Right renal pelvis (tissue), 4 donors: ENCODE measurements at places on chromosomes 11 and 22.

DNA sequence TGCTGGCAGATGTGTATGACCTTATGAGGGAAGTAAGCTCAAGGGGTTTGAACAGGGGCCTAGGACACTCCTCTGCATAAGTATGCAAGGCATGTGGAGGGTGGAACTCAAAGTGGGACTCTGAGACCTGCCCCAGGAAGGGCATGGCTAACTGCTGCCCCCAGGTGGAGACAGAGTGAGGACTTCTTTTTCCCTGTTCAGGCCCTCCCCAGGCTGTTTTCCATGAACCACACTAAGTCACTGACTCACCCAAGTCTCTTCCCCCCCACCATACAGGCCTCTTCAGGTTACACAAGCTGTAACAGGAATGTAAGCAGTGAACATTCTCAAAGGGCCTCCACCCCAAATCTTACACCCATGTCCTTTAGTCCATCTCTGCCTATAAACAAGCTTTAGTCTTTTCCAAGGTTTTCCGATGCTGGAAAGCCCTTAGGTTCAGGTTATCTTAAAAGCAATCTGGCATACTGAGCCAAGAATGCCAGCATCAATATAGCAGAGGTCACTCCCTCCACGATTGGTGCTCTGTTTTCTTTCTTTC lies 13.1 kb downstream of the EEF1G start:
- DNase-seq: no peak

DNA sequence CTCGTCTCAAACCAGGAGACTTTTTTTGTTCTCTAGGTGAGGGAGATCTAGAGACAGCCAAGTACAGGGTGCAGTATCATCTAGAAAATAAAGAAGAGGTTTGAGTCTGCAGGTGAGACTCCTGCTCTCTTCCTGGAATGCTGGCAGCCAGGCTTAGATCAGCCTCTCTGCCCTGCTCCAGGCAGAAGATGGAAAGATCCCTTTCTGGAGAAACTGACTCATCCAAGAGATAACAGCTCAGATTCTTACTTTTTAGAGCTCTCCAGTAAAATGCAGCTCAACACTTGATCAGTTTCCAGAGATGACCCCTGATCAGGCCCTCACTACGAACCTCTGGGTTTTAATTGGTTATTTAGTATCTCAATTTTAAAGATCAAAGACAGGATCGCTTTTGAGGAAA lies 44.6 kb upstream of the EHF start:
- DNase-seq: no peak

- DNase-seq: peak; percentile 49
Observed at GRCh38 chr11:13343931-13344717, 66.5 kb downstream of the BMAL1 start.

GRCh38 chr11:96242191-96242847 lies 100.7 kb downstream of the MAML2 start:
- no peak for DNase-seq

GRCh38 chr11:78424334-78425270 lies 7.0 kb upstream of the GAB2 start:
- DNase-seq: no peak

- no peak for DNase-seq
Observed at GRCh38 chr11:95296165-95296564, 65.2 kb upstream of the SESN3 start.

DNA sequence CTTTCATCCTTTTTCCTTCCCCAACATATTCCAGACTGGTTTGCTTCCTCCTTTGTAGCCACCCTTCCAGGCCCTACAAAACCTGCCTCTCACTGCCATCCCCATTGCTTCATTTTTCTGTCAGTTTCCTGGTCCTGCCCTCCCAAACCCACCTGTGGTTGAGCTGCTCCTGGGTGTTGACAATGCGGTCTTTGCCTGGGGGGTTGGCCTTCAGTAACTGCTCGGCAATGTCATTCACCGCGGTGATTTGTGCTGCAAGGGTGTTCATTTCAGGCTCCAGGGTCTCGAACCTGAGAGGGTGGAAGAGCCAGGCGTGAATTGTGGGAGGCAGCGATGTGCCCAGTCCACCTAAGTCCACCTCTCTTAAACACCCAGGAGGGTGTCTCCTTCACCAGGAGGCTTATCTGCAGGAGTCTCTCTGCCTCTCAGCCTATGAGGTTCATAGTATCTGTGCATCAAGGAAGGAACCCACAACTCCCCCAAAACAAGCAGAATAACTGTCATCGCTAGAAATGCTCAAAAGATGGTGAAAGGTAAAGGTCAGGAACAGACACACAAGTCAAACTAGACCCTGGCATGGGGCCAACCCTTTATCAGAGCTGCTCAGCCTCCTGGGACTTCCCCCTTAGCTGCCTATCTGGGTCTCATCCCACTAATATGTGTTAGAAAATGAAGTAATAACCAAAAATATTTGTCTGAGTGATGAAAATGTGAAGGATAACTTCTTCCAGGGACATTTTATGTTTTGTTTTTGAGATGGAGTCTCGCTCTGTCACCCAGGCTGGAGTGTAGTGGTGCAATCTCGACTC lies 23.9 kb upstream of the RBM4B start:
- no peak for DNase-seq

DNA sequence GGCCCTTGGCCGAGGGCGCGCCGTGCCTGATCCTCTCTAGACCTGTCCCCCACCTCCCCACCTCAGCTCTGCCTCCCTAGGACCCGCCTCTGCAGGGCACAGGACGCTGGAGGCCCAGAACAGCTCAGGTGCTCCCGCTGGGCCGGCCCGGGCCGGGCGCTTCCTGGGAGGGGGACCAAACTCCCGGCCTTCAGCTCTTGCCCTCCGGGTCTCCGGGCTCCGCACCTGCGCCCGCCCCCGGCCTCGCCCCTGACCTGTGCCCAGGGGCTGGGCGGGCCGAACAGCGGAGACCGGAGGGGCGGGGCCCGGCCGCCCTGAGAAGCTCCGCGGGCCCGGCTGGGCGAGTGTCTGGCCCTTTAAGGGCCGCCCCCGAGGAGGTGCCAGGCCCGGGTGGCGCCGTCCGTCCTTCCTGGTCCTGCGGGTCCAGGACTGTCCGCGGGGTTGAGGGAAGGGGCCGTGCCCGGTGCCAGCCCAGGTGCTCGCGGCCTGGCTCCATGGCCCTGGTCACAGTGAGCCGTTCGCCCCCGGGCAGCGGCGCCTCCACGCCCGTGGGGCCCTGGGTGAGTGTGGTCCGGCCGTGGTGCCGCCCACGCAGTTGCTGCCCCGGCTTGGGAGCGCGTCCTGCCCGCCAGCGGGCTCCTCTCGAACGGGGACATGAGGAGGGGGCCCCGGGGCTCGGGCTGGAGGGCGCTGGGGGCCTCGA lies at the start of gene SSH3:
Gene SSH3, plus strand, starts transcription at position 399 of the 703 bp plus-strand sequence. Its CDS starts 96 bp downstream, at position 495.
- DNase-seq: no peak

GRCh38 chr11:66459138-66459778 lies 7.4 kb upstream of the PELI3 start:
- DNase-seq: no peak

GRCh38 chr11:114395736-114396135 lies 4.6 kb downstream of the C11orf71 start:
- DNase-seq: no peak

DNA sequence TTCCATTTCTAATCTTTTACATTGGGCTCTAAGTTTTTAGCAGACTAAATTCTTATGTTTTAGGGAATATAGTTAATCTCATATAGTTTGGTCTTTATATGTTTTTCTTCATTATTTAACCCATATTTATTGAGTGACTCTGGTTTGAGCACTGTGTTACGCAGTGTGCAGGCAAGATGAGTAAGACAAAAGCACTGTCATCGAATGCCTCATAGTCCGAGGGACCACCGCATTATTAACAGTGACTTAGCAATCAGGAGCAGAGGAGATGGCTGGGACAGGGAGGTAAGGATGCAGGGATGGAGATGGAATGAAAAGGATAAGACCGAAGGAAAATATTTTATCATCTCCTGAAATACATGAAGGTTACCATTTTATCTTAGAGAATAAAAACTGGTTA lies 65.2 kb upstream of the CTSC start:
- DNase-seq: no peak

GRCh38 chr11:10646681-10647355 lies 46.7 kb downstream of the IRAG1 start:
- no peak for DNase-seq

DNA sequence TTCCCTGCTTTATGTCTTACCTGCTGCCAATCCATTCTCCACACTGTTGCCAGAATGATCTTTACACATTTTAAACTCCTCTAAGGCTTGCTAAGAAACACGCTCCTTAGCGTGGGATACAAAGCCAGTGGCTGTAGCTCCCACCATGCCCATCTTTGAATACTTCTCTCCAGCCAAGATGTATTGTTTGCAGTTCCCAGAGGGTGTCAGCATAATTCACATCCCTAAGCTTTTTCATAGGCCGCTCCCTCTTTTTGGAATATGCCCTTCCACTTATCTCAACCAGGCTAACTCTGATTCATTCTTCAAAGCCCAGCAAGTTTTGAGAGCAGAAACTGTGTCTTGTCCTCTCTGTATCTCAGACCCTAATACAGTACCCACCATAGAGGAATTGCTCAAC lies 8.1 kb upstream of the UPK2 start:
- DNase-seq: no peak

DNA sequence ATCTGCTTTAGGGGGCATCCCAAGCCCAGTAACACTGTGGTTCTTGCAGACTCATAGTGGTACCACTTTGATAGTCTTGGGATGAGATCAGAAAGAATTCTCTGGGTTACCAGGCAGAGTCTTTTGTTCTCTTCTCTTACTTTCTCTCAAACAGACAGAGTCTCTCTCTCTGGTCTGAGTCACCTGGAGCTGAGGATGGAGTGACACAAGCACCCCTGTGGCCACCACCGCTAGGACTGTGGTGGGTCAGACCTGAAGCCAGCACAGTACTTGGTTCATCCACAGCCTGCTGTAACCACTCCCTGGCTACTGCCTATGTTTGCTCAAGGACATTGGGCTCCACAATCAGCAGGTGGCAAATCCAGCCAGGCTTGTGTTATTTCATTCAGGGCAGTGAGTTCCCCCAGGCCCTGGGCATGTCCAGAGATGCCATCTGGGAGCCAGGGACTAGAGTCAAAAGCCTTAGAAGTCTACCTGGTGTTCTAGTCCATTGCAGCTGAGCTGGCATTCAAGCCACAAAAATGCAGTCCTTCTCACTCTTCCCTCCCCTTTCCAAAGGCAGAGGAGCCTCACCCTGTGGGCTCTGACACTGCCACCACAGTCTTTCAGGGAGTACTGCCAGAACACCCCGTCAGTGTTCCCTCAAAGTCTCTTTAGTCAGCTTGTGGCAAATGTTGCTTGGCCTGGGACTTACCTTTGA lies 29.9 kb downstream of the ENDOD1 start:
- DNase-seq: no peak

DNA sequence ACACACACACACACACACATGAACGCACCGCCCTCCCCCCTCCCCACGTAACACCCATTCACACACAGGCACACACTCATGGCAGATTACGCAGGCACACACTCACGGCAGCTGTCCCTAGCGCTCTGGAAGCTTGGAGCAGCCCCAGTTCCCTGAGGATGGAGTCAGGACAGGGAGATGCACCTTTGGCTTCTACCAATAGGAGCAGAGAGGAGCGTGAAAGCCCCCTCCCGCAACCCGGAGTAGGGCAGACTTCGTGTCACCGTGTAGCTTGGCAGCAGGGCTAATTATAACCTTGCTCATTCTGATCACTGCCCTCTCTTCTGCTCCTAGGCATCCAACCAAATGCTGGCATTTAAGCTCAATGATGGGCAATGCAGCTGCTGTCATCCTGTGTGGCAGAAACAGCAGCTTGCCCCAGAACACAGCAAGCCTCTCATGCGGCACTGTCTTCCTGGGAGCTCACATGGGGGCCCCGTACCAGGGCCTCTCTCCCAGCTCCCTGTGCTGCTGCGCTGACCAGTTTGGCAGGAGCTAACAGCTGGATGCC lies 31.9 kb downstream of the ANKK1 start:
- no peak for DNase-seq

DNA sequence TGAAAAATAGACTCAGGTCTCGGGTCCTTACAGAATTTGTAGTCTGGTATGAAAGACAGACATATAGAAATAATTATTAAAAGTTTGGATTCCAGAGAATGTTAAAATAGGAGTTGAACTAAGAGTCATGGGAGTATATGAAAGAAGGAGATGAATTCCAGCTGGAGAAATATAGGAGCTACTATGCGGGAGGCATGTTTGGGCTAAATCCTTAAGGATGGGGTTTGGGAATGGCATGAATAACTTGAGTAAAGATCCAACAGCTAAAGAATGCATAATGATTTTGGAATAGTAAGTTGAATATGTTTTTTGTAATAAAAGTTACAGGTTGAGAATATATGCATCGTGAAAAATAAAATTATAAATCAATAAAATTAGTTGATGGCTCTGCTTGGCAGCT lies 129.4 kb upstream of the SLC5A12 start:
- no peak for DNase-seq

GRCh38 chr11:6362873-6363678 lies 27.2 kb upstream of the SMPD1 start:
- DNase-seq: no peak

DNA sequence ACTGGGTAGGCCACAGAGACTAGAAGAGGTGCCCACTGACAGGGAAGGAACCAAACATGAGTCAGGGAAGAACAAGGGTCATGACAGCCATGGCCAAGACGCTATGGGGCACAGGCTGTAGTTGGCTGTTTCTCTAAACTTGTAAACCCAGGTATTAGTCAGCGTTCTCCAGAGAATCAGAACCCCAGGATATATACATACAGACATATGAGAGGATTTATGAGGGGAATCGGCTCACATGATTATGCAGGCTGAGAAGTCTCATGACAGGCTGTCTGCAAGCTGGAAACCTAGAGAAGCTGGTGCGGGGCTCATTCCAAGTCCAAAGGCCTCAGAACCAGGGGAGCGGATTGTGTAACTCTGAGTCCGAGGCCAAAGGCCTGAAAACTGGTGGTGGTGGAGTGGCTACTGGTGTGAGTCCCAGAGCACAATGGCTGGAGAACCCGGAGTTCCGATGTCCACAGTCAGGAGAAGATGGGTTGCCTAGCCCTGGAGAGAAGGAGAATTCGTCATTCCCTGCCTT lies 29.7 kb upstream of the CD81 start:
- no peak for DNase-seq

DNA sequence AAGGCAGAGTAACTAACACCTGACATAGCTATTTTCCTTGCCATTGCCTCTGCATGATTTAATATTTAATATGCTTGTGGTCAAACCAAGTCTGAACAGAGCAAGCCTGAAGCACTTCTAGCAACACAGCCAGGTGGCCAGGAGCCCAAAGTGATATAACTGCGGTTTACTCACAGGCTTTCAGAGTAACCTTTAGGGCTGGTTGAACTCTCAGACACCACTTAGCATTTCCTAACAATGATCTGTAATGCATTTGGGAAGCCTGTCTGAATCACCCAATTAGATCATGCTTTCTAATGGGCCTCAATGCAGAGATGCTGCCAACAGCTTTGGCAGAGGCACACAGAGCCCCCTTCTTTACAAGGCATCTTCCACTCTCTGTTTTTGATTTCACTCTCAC lies 96.1 kb downstream of the FDX1 start:
- no peak for DNase-seq

DNA sequence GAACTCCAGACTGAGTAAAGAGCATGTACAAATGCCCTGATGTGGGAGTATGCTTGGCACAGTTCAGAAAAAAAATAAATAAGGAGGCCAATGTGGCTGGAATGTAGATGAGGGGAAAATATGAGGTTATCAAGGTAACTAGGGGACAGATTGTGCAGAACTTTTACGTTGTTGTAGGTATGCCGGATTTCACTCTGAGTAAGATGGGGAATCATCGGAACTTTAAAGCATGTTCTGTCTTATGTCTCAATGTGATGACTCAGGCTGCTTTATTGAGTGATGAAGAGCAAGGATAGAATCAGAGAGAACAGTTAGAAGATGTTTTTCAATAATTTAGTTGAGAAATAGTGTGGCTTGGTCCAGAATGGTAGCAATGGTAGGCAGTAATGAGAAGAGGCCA lies 130.4 kb downstream of the C11orf87 start:
- no peak for DNase-seq
